Stimulated activated CD4-positive, alpha-beta T cell treated with anti-CD3 and anti-CD28 coated beads, Interleukin-15, amount 100 ng/mL, for 1 hour (primary cell): ENCODE measurements at places on chromosomes 7 and 10.

- DNase-seq = no peak
Measured at GRCh38 chr10:80609331-80609730, 71.6 kb downstream of the SH2D4B start.

GRCh38 chr7:159207393-159207792 lies 62.7 kb upstream of the VIPR2 start:
- DNase-seq = no peak

GRCh38 chr7:135575296-135575695 lies 17.6 kb downstream of the NUP205 start:
- no peak for DNase-seq

- no peak for DNase-seq
Measured at GRCh38 chr10:79349072-79349491, 1.8 kb downstream of the PPIF start.

DNA sequence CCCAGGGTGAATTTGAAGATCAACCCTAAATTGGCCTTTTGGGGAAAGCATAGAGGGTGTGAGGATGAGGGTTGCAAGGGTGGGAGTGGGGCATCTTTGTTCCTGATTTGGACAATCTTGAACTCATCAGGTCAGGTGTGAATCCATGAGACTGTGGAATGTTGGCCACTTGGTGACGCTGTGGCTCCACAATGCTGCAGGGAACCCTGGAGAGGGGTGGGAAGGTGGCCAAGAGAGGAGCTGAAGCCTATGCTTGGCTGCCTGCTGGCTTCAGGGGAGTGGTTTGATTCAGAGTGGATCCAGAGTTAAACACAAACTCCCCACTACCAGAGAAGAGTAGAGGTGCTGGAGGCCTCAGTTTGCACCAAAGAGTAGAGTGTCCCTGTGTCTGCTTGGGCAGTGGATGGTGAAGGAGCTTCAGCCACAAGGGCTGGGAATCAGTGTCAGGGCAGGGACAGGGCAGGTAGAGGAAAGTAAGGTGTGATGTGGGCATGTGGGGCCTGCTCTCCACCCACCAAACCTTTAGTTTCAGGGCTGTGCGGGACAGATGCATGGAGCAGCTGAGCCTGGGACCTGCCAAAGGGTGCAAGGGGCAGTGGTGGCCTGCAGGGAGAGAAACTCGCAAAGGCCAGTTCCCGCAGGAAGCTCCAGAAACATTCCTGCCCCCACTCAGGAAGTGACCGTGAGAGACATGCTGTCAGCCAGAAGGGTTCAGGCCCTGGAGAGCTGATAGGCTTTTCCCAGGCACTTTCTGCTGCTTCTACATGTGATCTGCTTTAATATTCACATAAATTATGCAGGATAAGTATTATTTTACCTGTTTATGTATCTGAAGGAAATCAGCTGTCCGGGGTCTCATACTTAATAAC lies 81.0 kb upstream of the PRSS58 start:
- no peak for DNase-seq

DNA sequence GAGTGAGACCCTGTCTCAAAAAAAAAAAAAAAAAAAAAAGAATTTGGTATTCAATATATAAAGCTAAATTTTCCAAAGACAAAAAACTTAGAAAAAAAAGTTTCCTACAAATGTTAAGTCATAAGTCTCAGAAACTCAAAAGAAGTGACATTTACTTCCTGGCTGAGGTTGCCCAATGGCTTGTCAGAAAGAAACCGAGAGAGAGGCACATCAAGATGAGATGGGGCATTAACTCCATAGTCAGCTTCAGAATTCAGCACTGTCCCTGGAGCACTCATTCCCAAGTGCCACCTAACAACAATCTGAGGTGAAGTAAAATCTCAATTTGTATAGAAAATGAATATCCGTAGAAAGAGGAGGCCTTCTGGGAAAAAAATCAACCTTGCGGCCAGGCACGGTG lies 6.8 kb upstream of the SPOCK2 start:
- no peak for DNase-seq

DNA sequence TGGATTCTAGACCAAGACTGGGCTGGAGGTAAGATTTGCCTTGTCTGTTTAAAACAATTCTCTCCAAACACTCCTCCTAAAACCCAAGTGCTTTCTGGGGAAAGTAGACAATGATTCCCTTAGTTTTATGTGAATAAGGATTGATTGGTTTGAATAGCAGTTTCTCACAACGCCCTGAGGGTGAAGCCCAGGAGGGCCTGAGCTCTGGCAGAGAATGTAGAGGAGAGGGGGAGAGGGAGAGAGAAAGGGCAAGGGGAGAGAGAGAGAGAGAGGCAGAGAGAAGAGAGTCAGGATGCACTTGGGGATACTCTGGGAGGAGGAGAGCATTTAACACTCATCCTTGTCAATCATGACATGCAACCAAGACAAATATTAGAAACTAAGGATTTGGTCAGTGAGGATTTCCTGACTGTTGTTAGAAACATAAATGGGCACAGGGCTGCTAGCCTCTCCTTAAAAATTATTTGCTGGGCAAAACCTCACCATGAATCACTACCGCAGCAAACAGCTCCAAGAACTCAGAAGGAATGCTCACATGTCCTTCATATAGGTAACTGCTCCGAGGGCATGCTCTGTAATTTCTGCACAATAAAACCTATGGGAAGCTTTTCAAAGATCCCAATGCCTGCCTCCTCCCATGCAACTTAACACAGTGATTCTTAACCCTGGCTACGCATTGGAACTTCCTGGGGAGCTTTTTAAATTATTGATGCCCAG lies 55.2 kb upstream of the RAPGEF5 start:
- no peak for DNase-seq

- no peak for DNase-seq
Measured at GRCh38 chr10:122191936-122192541, 79.1 kb upstream of the BTBD16 start.

- no peak for DNase-seq
Measured at GRCh38 chr7:74387606-74388005, 66.1 kb upstream of the GTF2IRD1 start.

GRCh38 chr10:5911670-5912069 lies 21.6 kb downstream of the FBH1 start:
- DNase-seq = no peak

DNA sequence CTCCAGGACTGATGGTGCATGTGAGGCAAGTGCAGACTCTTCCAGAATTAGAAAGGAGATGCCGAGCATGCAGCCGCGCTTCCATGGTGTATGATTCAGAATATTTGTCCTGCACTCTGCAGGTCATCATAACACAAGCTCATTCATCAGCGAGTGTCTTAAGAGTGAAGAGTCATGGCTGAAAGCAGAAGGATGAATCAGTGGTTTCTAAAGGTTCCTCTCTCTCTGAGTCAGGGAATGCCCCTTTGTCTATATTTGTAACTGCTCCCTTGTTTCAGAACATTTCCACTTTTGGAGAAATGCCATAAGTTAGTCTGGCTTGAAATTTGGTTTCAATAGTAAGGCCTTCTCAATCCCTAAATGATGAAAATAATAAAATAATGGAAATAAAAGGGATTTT lies 52.3 kb downstream of the HECW1 start:
- no peak for DNase-seq

DNA sequence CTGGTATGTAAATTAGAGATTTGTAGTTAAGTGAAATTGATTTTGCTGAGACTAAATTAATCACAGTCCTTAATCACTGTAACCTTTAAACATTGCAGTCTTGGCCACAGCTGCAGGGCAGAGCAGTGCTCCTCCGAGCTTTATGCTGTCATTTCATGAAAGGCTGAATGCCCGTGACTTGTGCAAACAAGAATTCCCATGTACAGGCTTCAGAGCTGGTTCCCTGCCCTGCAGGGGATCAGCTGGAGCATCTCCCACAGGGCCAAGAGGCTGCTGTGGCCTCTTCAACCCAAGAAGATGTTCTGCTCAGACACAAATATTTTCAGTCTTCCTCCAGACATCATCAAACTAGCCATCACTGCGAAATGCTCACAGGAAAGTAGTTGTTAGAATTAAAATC lies 419.1 kb downstream of the AUTS2 start:
- no peak for DNase-seq

GRCh38 chr10:81820418-81820817 lies 54.6 kb upstream of the NRG3 start:
- DNase-seq = no peak

DNA sequence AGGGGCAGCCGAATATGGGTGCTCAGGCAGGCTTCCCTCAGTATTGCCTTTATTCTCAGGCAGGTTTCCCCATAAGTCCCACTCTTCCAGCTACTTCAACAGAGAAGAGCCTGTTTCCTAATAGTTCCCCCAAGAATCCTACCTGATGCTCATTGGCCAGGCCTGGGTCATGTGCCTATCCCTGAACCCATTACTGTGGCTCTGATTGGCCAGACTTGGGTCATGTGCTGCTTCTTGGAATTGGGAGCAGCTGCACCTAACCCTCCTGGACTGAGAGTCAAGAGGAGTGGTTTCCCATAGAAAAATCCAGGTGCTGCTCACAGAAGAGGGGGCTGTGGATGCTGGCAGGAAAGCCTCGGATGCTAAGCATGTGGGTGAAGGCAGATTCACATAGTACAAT lies 21.7 kb downstream of the OPALIN start:
- DNase-seq = no peak

GRCh38 chr7:27442455-27442854 lies 199.9 kb downstream of the EVX1 start:
- DNase-seq = no peak

GRCh38 chr10:51246156-51246555 lies 171.9 kb downstream of the PRKG1 start:
- no peak for DNase-seq

- DNase-seq = no peak
Measured at GRCh38 chr10:100377830-100378229, 30.8 kb downstream of the SCD start.

GRCh38 chr10:70323697-70324338 lies 40.0 kb upstream of the NPFFR1 start:
- no peak for DNase-seq
